EH (cell line): ENCODE measurements at places on chromosomes 5 and 9.

DNA sequence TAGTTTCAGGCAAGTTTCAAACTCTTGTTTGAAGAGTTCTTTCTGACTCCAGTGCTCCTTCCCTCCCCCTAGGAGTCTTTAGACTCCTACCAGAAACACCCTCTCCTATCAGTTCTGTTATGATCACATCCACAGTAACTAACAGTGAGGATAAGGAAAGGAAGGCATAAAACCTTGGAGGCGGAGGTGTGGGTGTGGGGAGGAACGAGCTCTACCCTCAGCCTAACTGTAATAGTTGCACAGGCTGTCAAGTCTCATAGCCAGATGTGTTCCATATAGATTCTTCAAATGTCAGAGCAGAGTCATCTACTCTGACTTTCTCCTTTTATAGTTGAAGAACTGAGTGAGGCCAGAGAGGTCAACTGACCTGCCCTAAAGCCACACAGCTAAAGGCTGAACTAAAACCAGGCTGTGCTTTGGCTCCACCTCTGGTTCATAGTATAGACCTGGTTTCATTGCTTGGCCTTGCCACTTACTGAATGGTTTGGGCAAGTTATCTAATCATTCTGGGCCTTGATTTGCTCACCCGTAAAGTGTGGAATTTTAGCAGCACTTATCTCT, 34.4 kb upstream of the PIK3R1 start:
- no peak for DNase-seq

DNA sequence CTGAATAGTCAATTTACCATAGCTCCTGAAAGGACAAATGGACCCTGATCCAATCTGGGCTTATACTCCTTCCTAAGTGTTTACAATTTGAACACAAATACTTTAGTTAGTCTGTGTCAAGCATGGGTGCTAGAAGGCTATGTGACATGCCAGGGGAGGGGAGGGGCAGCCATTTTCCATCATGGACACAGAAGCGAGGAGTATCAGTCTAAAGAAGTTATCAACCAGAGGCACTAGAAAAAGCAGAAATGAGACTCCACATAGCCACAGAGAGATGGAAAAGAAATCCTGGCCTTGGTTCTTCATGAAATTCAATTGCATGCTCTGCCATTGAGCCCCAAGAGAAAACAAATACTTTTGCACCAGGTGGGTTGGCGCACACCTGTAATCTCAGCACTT, 61.8 kb downstream of the NR6A1 start:
- DNase-seq, result no peak

DNA sequence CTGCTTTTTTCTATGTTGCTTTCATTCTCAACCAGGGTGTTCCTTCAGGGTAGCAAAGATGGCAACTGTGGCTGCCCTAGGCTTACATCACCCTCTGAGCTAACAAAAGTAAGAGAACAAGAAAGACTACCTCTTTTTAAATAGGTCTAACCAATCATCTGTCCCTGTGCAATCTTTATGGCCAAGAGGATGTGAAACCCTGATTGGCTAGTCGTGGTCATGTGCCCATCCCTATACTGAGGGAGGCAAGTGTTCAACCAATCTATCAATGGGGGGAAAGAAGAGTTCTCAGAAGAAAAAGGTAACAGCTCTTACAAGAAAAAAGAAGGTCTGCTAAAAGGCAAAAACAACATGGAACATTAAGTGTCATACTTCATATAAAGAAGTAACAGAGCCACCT, 11.7 kb upstream of the SNCAIP start:
- no peak for DNase-seq

GRCh38 chr9:82882748-82883147, 180.2 kb downstream of the RASEF start:
- DNase-seq, result no peak

DNA sequence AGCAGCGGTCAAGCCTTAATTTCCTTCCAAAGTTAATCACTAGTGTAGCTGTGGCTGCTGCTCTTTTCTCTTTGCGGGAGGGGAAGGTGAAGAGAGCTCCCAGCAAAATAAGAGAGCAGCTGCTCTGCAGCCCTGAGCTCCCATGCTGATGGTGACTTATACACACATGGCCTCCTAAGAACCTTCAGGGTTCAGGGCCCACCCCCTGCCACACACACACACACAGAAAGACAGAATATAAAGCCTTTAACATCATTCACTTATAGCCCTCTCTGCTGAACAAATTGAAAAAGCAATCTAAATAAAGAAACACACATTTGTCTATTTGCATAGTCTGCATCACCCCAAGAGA, 43.6 kb downstream of the GAS1 start:
- DNase-seq, result peak; percentile 9

DNA sequence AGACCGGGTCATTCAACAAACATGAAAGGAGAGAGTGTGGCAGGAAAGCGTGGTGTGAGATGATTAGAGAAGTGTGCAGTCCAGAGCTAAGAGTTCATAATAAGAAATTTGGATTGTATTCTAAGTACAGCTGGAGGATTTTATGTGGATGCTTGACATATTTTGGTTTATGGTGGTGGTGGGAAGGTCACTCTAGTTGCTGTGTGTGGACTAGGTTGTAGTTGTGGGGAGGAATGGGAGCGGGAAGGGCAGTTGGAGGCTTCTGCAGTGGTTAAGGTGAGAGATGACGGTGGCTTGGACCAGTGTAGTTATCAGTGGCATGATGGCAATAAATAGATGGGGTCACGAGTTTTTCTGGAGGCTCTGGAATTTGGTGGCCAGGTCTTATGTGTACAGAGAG, 45.7 kb upstream of the GPR151 start:
- DNase-seq, result peak; percentile 78
